ENCODE measurements at places on chromosomes 12 and 14. TPM values are rescaled to one million over a fixed set of nuclear protein-coding genes. Genes with fewer than 3 reads are reported as not detected.

The CD9 gene
- total RNA-seq: 4.1 TPM

The OAS1 gene
- 24.0 TPM for total RNA-seq

The FITM1 gene
- 2.5 TPM for total RNA-seq

The ASPG gene
- 1.1 TPM for total RNA-seq

The FGD4 gene
- total RNA-seq: 2.0 TPM

The TMPRSS12 gene
- not detected for total RNA-seq

The KLRG1 gene
- total RNA-seq: 3.1 TPM

The ACVRL1 gene
- 10.6 TPM for total RNA-seq

The FGF6 gene
- total RNA-seq: 1.4 TPM

The ATXN3 gene
- 17.3 TPM for total RNA-seq

The TRIM9 gene
- total RNA-seq: 21.8 TPM

The GOLT1B gene
- total RNA-seq: 46.9 TPM

The KRT83 gene
- total RNA-seq: not detected

The NTS gene
- 1.4 TPM for total RNA-seq

The ATP2A2 gene
- 239 TPM for total RNA-seq

The MYBPC1 gene
- 0.27 TPM for total RNA-seq

The BDKRB1 gene
- total RNA-seq: not detected

The TESPA1 gene
- 0.13 TPM for total RNA-seq

The PZP gene
- total RNA-seq: 0.43 TPM

The YY1 gene
- total RNA-seq: 42.4 TPM

The GRIP1 gene
- total RNA-seq: 38.1 TPM

The EFS gene
- total RNA-seq: 1.0 TPM

The GPR68 gene
- 1.5 TPM for total RNA-seq

All from motor neuron (in vitro differentiated cells).